ENCODE measurements at places on chromosomes 3 and 15.

DNA sequence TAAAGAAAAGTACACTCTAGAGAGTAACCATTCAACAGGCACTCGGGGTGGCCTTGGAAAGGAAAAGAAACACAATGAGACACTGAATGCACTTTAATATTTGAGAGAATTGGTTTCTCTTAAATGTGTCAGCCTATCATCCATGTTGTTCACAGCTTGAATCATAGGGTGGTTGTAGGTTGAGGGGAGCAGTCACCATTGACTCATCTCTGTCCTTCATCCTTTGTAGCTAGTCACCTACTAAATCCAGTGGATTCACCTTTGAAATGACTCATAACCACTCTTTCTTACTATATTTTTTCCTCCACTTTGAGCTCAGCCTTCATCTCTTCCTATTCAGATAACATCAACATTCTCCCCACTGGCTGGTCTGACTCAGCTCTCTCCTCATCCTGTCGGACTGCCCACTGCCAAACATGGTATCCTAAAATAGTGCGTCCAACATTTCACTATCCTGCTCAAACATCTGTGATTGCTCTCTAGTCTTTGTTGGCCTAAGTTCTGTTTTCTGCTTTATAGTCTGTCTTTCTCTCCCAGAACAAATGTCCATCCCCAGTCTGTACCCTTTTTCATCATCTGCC, 182.7 kb upstream of the GADL1 start:
- no peak for DNase-seq

DNA sequence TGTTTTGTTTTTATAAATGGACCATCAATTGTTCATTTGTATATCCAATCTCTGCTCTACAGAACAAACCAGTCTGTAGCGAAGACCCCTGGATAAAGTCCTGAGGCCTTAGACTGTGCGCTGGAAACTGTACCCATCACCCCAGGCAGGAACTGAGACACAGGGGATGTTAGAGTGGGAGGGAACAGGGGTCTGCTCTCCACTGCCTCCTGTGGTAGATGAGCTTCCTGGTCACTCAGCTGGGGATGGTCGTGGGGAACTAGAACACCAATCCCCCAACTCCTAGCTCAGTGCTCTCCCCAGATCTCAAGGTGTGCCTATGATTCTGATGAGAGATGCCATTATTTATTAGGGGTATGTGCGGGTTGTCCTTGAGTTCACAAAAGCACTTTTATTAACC, 340.2 kb upstream of the IGF1R start:
- no peak for DNase-seq

GRCh38 chr3:81218023-81218422, 543.4 kb downstream of the GBE1 start:
- no peak for DNase-seq

DNA sequence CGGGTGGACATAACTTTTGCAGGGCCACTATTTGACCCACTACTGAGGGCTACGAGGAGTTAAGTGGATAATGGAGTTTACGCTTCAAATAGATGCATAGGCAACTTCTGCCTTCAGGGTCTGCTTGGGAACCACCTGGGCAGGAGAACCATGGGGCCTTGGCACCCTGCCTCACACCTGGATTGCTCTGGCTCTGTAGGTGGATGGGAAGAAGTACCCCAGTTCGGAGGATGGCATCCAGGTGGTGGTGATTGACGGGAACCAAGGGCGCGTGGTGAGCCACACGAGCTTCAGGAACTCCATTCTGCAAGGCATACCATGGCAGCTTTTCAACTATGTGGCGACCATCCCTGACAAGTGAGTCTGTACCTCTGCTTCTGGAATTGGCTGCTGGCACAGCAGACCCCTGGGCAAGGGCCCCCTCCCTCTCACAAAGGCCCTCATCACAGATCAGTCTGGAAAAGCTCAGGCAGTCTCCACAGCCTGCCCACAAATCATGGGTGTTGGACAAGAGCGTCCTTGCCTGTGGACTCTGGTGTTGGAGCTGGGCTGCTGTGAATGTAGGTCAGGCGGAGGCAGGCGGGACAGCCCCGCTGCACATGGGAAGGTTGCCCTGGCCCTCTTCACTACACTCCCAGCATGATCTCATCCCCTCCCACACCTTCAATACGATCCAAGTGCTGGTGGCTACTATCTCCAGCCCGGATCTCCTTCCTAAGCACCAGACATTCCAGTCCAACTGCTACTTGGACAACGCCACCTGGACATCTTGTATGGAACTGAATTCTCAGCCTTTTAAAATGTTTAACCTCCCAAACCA, 46.7 kb downstream of the MESD start:
- no peak for DNase-seq

- no peak for DNase-seq
Measured at GRCh38 chr3:122924056-122924455, 103.5 kb downstream of the SEMA5B start.

DNA sequence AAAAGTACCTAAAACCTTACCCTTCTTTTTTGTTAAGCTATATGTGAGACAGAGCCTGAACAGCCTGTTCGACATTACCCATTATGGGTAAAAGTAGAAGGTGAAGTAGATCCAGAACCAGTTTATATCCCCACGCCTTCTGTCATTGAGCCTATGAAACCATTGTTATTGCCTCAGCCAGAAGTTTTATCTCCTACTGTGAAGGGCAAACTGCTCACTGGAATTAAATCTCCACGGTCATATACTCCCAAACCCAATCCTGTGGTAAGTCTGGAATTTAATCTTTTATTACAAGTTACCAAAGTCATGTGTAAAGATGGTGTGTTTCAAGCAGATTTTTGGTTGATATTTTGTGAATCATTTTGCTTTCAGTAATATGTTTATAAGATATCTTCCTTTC, 47.1 kb upstream of the MAPKBP1 start:
- no peak for DNase-seq

GRCh38 chr3:67290438-67290837, 292.3 kb downstream of the KBTBD8 start:
- DNase-seq: no peak

- DNase-seq: no peak
Measured at GRCh38 chr15:77921664-77922063, 155.8 kb downstream of the TBC1D2B start.

DNA sequence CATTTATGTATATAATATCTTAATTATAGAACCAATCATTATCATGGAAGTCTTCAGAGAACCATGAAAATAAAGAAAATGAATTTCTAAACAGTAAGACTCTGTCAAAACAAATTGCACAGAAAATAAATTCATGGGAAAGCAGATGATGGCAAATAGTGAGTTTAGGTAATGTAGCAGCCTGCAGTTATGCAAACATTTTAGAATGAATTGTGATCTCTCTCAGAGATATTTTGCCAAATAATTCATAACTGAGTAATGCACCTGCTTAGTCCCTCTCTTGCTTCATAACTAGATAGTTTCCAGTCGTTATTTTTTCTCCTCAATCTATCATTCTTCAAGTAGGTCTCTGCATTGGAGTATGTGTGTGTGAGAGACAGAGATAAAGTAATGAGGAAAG, 492.7 kb upstream of the THBS1 start:
- DNase-seq: no peak

- no peak for DNase-seq
Measured at GRCh38 chr3:195752546-195753331, 32.0 kb downstream of the MUC20 start.

GRCh38 chr3:146078031-146078430, 83.0 kb downstream of the PLOD2 start:
- DNase-seq: no peak

GRCh38 chr3:14725013-14725412, 50.1 kb downstream of the C3orf20 start:
- DNase-seq: no peak

GRCh38 chr3:122247825-122248185, 64.3 kb downstream of the CASR start:
- DNase-seq: no peak

GRCh38 chr3:2847062-2847841, 262.9 kb downstream of the IL5RA start:
- DNase-seq: no peak

- DNase-seq: no peak
Measured at GRCh38 chr3:173221010-173221409, 80.0 kb upstream of the SPATA16 start.

DNA sequence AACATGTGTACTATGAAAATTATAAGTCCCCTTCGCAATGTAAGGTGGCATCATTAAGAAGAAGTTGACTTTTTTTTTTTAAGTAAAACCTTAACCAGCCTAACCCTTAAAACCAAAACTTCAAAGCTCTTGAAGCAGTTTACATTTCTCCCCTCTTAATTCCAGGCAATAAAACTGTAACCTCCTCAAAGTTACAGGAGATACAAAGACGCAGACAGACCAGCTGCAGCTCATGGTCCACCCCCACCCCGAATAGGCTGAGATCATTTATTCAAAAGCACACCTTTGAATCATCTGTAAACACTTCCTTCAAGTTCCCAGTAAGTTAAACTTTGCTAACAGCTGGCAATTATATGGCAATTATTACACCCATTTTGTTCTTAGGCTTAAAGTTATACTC, 414.5 kb downstream of the ERC2 start:
- no peak for DNase-seq

- DNase-seq: no peak
Measured at GRCh38 chr15:35671197-35671596, 125.2 kb upstream of the DPH6 start.

DNA sequence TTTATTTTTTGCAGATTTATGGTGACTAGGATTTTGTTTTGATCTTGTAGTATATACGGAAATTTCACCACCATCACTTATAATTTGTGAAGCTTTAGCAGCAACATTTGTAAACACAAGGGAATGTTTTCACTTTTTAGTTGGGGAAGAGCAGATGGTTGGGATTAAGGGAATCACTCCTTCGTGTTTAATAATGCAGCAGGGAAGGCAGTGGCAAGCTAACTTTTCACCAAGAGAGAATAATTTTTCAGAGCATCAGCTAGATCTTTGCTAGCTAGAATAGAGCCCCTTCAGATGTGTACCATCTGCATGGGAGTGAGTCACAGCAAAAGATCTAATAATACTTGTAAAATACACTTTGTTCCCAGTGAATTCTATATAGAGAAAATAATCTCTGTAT, 632.7 kb downstream of the CADM2 start:
- no peak for DNase-seq

GRCh38 chr3:194472290-194472920, 14.4 kb downstream of the ATP13A3 start:
- no peak for DNase-seq

GRCh38 chr3:20736287-20736852, 550.4 kb upstream of the SGO1 start:
- DNase-seq: no peak

DNA sequence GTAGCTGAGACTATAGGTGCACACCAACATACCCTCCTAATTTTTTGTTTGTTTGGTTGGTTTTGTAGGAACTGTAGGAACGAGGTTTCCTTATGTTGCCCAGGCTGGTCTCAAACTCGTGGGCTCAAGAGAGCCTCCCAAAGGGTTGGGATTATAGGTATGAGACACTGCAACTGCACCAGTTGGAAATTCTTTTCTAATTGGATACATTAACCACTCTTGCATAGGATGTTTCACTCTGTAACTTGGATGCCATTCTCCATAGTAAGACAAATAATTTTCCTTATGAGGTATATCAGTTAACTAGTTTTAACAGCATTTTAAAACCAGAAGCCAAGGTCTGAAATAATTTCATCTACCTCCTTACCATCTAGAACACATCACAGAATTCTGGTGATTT, 6.7 kb upstream of the ALCAM start:
- DNase-seq: no peak

- no peak for DNase-seq
Measured at GRCh38 chr3:60579734-60580133, 671.5 kb downstream of the FHIT start.

- no peak for DNase-seq
Measured at GRCh38 chr3:173709026-173709425, 311.5 kb downstream of the NLGN1 start.

- peak; percentile 13 for DNase-seq
Measured at GRCh38 chr15:86231864-86232721, 152.4 kb downstream of the AGBL1 start.

DNA sequence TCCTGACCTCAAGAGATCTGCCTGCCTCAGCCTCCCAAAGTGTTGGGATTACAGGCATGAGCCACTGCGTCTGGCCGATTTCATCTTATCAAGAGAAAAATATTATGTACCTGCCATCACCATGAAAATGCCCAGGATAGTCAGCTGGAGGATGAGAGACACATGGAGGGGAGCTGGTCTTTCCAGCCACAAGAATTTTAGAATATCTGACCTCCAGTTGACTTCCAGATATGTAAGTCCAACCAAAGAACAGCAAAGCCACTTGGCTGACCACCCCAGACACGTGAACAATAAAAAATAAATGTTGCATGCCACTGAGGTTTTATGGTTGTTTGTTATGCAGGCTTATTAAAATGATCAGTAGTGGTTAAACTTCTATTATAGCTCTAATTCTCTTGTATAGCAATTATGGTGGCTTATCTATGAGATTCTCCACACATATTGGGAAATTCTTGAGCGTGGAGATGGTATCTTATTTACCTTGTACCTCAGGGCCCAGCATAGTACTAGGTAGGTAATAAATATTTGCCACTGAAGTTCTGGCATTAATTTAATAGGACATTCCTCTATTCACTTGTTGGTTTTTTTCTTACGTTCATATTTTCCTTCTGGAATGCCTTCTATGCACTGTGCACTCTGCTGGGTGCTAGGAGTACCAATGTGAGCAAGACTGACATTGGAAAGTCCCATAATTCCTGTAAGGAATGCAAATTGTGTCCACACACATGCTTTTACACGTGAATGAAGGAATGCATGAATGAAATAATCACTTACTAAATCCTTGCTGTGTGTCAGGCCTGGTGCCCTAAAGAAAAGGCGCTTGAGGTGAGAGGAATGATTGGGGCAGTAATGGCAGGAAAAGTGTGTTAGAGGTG, 77.6 kb downstream of the EDEM1 start:
- no peak for DNase-seq

- DNase-seq: no peak
Measured at GRCh38 chr15:83092309-83092976, 15.0 kb upstream of the TM6SF1 start.

- no peak for DNase-seq
Measured at GRCh38 chr3:139292192-139292591, 51.6 kb upstream of the MRPS22 start.

- DNase-seq: no peak
Measured at GRCh38 chr3:123448536-123449101, at the start of gene ADCY5. TSS of gene ADCY5 (minus strand) at chr3:123449090. CDS start at chr3:123448545, 545 bp downstream.

- no peak for DNase-seq
Measured at GRCh38 chr15:85354948-85355347, 25.5 kb upstream of the AKAP13 start.

DNA sequence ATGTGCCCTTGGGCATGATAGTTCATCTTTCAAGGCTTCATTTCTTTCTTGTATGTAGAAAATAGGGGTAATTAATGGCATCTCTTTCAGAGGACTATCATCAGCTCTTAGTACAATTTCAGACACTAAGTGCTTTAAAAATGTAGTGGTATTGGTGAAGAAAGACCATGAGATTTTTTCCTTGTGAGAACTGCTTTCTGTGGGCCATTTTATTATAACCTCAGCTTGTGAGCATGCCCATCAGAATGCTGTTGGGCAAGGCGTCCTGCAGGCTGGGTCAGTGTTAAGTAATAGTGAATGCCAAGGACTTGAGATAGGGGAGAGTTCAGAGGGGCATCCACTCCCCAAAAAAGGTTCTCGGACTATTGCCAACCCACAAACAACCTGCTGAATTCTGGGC, 187.9 kb downstream of the GHSR start:
- DNase-seq: no peak
